H54 (cell line): ENCODE measurements at places on chromosomes 7 and 10.

DNA sequence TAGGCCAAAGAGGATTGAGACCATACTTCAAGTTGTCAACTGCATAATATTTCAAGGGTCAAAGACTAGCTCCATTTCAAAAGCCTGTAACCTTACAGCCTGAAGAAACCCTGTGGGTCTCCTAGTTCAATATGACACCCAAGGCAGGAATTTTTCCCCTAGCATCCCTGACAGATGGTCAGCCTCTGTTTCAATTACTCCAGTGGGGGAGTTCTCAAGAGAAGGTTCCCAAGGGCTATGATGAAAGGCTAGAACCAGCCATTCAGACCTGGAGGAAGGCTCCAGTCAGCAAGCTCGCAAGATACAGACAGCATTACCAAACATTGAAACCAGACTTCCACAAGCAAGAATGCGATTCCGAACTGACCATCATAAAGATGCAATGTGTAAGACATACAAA lies 1.6 kb downstream of the HTR7 start:
- no peak for DNase-seq

GRCh38 chr10:36119455-36119854 lies 477.4 kb upstream of the FZD8 start:
- DNase-seq: no peak

DNA sequence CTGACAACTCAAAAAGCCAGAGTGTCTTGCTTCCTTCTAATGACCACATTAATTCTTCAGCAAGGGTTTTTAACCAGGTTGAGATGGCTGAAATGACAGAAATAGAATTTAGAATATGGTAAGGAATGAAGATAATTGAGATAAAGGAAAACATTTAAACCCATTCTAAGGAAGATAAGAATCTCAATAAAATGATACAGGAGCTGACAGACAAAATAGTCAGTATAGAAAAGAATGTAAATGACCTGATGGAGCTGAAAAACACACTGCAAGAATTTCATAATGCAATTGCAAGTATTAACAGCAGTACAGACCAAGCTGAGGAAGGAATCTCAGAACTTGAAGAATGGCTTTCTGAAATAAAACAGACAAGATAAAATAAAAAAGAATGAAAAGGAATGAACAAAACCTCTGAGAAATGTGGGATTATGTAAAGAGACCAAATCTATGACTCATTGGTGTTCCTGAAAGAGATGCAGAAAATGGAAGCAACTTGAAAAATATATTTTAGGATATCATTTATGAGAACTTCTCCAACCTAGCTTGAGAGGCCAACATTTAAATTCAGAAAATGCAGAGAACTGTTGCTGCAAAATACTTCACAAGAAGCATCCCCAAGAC lies 87.1 kb downstream of the SAMD9 start:
- no peak for DNase-seq

DNA sequence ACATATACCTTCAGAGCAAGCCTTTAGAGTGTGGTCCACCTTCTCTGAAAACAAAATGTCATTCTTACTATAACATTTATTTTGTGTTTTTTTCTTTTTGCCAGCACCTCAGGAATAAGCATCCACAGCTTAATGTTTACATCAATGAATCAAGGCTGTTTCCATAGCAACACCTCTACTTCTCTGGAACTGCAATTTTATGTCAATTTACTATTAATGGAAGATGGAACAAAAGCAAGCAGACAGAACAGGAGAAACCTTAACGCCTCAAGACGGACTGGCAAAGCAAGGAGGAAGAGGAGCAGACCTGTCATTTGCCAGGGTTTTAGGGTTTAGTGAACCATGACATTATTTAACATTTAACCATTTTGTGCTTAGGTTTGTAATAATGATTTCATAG lies 63.1 kb downstream of the PRR15 start:
- no peak for DNase-seq

DNA sequence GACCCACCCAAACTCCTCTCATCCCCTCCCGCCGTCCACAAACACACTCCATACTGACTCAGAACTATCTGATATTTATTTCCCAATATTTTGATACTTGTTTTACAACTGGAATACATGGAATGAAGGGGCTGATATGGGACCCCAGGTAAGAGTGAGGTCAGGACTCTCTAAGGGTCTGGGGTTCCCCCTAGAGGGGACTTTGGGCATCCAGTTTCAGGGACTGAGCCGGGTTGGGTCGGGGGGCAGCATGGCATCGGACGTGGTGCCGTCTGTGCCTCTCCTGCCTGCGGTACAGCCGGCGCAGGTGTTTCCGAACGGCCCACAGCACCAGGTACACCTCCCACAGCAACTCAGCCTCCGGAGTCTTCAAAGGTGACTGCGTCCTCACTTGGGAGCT lies 7.5 kb downstream of the SPACDR start:
- no peak for DNase-seq

DNA sequence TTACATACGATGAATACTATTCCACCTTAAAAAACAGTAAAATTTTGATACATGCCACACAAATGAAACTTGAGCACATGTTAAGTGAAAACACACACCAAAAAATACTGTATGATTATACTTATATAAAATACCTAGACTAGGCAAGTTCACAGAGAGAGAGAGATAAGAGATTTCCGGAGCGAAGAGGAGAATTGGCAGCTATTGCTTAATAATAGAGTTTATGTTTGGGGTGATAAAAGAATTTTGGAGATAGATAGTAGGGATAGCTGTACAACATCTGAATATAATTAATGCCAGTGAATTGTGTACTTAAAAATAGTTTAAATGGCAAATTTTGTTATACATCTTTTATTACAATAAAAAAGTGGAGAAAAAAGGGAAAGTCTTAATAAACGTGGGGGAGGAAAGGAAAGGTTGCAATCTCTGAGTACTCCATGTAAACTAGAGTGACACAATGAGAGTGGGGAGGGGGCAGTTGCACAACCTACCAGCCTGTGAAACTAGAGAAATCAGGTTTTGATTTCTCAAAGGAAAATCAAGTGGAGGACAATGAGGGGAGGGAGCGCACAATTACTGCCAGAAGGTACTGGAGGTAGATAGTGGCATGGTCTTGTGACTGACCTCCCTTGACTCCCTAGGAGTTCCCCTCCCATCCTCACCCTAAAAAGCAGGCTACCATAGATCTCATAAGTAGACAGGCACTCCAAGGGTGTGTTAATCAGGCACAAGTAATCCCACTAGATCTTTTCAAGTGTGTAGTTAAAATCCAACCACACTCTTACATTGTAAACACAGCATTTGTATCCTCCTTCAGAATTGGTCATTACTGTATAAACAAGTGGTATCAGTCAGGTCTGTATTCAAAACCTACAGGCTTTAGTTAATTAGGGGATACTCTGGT lies 31.6 kb upstream of the ANK3 start:
- DNase-seq: no peak
